ENCODE measurements at places on chromosomes 12 and 14.
A peak's percentile ranks its signal among the peaks of the same experiment; 100 is the strongest.

DNA sequence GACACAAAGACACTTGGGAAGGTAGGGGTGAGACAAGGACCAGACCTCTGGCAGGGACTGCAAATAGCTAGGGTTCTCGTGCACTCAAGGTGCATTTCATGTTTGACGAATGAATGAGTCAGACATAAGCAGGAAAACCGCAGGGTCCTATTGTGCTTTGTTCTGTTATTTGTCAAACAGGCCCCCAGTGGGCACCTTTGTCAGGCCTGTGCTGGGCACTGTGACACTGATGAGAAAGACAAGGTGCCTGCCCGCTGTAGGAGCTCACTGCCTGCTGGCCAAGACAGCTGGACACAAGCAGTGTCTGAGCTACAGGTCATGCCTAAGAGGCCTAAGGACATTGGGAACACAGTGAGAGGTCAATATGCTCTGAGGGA is 2.3 kb downstream of the OTUB2 start:
- no peak for DNase-seq

GRCh38 chr14:35878272-35879150 is 52.4 kb downstream of the BRMS1L start:
- DNase-seq = peak; percentile 81

DNA sequence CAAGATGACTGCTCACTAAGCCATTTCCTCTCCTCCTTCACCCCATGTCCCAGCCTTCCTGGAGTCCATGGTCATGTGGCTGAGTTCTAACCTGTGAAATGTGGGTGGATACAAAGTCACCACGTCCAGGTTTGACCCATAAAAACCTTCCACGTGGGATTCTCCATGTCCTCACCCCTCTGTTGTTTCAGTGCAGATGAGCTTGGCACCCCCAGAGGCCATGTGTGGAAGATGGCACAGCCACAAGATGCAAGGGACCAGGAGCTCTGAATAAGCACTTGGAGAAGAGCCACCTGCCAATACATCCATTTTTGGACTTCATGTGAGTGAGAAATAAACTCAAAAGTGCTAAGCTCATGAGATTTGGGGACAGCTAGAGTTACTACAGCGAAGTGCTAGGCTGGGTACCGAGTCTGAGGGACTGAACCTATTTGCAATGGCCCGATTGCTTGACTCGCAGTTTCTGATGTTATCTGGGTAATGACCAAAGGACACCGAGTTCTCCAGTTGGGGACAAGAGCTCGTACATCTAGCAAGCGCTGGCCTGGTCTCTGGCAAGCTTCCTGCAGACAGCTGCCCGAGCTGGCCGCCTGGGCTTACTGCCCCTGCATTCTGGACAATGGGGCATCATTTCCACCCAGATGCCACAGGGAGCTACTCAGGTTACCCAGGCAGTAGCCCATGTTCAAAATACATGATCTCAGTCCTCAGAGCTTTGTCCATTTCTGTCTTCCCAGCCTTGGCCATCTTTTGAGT is 7.7 kb upstream of the SLC24A4 start:
- DNase-seq = no peak

- DNase-seq = no peak
Observed at GRCh38 chr12:49553512-49554088, 14.3 kb downstream of the MCRS1 start.

DNA sequence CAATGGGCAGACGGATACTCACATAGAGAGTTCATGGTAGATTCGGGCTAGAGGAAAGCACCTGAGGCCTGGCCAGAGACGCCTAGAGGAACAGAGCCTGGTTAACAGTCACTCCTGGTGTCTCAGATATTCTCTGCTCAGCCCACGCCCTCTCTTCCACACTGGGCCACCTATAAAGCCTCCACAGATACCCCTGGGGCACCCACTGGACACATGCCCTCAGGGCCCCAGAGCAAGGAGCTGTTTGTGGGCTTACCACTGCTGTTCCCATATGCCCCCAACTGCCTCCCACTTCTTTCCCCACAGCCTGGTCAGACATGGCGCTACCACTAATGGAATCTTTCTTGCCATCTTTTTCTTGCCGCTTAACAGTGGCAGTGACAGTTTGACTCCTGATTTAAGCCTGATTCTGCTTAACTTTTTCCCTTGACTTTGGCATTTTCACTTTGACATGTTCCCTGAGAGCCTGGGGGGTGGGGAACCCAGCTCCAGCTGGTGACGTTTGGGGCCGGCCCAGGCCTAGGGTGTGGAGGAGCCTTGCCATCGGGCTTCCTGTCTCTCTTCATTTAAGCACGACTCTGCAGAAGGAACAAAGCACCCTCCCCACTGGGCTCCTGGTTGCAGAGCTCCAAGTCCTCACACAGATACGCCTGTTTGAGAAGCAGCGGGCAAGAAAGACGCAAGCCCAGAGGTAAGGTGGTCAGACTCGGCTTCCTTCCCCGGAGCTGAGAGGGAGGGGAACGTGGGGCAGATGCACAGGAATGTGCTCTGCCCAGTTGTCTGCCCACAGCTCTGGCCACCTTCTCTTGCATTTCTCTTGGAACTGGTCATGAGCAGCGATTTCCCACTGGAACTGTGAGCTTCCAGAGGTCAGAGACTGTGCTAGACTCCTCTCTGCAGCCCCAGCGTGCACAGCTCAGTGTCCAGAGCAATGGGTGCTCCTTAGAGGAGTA is at the start of gene CD4:
TSS of gene CD4 (plus strand) at position 557 of the 953 bp plus-strand sequence. CDS start 10,611 bp downstream, outside the sequence.
- no peak for DNase-seq

DNA sequence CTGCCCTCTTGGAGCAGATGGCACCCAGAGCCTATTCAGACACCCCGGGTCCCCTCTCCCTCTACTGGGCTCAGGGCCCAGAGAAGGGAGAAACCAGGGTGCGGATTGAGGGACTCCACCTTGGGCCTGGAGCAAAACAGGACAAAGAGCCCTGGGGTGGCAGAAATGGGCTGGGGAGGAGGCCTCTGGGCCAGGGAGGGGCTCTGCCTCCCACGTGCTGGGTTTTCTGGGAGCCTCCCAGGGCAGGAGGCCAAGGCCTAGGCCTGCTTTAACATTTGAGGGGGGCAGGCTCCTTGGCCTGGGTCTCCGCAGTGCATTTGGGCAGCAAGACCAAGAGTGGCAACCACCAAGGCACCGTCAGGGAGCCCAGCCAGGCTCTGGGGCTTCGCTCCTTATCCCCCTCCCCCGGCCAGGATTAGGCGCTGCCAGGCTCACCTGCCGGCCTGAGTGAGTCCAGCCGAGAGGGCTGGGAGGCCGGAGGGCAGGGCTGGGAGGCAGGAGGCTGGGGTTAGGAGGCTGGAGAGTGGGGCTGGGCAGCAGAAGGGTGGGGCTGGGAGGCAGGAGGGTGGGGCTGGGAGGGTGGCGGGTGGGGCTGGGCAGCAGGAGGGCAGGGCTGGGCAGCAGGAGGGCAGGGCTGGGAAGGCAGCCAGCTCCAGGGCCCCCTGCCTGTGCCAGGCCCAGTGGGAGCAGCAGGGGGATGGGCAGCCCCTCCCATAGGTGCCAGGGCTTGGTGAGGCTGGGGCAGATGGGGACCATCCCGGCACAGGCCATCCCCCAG is 101.8 kb upstream of the EIF5 start:
- DNase-seq = no peak

GRCh38 chr14:104443391-104444158 is 136.0 kb upstream of the C14orf180 start:
- no peak for DNase-seq

GRCh38 chr12:106358396-106359241 is 1.1 kb downstream of the POLR3B start:
- DNase-seq = no peak

DNA sequence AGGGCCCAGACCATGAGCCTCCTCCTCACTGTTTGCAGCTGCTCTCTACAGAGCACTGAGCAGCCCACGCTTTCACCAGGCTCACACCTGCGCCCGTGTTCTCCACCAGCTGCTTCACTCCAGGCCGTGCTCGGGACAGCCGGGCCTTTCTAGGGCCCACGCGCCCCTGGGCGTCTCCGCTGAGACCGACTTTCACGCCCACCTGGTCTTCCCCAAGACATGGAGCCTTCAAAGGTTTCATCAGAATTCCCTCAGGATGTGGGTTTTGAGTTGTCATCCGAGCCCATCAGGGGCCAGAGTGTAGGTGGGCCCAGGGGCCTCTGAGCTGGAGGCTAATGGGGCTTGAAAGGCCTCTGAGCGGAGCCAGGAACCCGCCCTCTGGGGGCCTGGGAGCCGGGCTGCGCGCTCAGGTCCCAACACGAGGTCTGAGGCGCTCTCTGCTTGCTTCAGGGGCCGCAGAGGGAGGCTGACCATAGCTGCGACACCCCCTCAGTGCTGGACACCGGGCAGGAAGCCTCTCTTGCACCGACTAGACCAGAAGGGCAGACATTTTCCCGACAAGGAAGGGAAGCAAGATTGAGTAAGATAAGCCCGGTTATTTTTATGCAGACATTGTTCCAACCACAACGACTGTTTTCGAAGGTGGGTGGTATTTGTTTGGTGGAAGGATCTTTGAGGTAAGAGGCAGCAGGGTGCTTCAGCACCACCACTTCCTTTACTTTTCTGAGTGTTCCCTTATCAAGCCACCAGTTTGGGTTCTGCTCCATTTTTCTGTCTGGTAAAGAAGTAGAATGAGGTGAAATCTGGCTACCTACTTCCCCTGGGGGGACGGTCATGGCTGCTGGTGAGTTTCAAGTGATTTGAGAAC is 125.0 kb upstream of the FUT8 start:
- DNase-seq = no peak

GRCh38 chr12:87332987-87333726 is 696.0 kb downstream of the C12orf50 start:
- DNase-seq = no peak

DNA sequence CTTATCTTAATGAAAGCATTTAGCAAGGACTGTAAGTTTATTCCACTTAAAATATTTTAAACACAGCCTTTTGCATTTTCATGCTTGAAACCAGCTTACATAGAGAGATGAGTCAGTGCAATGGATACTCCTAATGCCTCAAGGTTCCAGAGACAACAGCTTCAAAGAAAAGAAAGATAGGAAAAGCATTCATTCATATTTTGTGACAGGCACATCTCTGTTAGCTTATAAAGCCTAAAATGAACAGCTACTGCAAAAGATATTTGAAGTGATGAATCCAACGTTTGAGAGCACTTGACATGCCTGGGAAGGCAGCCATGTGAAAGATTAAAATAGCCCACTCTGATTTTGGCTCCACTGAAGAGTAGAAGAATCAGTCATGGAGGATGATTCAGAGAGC is 814.5 kb downstream of the RPS29 start:
- DNase-seq = no peak

- DNase-seq = no peak
Observed at GRCh38 chr12:92363295-92364146, 217.9 kb upstream of the BTG1 start.

DNA sequence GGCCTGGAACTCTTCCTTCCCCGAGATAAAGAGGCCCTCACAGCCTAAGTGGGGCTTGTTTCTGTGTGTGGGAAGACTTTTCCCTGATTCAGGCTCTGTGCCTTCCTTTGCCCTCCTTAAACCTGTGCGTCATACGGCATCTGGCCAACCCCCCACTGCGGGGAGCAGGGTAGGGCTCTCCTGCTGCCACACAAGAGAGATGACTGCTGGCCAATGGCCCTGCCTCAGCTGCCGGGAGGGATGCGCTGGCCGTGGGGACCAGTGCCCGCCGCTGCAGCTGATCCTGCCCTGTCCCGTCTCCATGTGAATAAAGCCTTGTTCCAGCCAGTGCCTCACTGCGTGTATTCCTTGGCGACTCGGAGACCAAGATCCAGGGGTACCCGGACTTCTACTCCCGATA is 42.5 kb upstream of the BEGAIN start:
- no peak for DNase-seq

GRCh38 chr12:70983692-70984091 is 63.2 kb upstream of the PTPRR start:
- no peak for DNase-seq

DNA sequence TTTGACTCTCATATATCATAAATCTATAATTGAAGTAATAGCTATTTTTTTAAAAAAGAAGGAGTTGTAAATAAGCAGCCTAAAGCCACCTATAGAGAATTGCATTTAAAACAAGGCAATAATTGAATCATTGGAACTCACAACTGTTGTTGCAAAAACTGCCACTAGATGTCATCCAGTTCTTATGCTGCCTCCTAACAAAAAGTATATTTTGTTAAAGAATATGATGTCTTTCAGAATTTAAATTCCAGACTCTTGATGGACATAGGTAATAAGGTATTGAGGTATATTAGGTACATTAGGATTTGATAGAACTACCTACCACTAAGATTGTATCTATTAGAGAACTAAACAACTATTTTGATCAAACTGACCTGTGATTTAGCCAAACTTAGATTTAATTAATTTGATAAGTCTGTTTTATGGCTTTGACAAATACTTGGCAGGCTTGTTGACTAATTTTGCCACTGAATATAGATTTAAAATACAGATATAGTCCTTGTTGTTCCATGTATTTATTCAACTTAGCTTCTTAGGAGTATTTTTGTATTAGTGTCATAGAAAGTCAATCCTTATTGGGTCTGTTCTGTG is 401.4 kb downstream of the RPL10L start:
- no peak for DNase-seq

GRCh38 chr12:541676-542324 is 82.1 kb downstream of the B4GALNT3 start:
- DNase-seq = no peak

DNA sequence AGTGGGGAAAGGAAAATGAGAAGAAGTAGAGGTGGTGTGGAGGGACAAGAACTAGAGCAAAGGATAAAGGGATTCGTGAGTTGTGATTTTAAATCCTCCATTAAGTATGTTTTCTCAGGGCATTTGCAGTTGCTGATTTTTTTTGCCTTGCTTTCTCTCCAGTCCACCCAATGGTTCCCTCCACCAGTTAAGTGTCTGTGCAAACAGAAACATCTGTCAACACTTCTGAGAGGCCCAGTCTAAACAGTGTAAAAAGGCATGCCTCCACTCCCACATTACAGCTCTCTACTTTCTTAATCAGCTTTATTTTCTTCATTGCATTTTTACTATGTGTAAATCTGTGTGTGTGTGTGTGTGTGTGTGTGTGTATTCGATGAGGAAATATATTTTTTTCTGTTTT is 141.2 kb downstream of the PPFIA2 start:
- no peak for DNase-seq

DNA sequence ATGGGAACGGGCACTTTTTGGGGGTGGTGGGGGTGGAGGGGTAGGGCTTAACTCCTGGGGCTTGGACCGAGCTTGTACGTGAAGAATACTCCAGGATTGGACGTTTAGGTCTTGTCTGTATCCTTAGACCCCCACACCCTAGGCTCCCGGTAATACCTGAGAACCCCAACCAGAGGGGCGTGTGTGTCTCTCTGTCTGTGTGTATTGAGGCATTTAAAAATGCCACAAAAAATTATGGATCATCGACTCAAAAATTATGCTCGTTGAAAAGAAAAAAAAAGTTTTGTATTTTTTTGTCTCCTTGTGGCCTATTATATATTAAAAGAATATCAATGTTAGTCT is 459 bp downstream of the PPFIBP1 start:
- DNase-seq = no peak

DNA sequence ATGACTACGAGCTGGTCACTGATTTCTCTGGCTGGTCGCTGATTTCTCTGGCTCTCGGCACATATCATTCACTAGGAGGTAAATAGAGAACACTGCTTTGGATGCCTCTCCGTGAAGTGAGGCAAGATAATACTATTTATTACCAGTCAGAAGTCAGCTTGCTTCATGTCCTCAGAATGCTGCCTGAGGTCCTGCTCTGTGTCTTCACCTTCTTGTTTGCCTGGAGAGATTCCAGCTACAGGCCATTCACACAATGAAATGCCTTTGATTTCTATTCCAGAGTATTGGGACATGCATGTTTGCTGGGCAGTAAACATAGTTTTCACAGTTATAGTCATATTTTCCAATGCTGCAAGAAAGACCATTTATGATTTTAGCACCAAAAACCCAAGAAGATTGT is 106.7 kb downstream of the AEBP2 start:
- peak; percentile 47 for DNase-seq

GRCh38 chr14:28142400-28143015 is 624.1 kb upstream of the FOXG1 start:
- DNase-seq = no peak

Measured in GM04503 (cell line).